ENCODE measurements at places on chromosomes 1 and 21. TPM values are rescaled to one million over a fixed set of nuclear protein-coding genes. Genes with fewer than 3 reads are reported as not detected.

DNA sequence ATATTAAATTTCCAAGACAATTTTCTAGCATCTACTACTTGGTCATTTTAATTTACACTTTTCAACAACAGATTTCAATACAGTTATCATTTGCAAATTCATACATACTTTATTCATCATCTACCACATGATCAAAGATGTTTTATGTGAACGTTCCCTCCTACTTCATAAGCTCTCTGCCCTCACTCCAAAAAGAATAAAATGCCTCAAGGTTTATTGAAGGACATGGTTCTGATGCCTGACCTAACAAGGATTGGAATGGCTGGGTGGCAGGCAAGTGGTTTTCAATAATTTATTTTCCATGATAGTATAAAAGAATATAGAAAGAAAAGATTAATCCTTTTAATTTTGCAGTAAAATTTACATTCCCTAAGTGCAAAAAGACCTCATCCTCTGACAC is 5.4 kb downstream of the CDKN2C start:
- no peak for DNase-seq

GRCh38 chr1:155882235-155882634 is 22.9 kb downstream of the SYT11 start:
- DNase-seq = no peak

DNA sequence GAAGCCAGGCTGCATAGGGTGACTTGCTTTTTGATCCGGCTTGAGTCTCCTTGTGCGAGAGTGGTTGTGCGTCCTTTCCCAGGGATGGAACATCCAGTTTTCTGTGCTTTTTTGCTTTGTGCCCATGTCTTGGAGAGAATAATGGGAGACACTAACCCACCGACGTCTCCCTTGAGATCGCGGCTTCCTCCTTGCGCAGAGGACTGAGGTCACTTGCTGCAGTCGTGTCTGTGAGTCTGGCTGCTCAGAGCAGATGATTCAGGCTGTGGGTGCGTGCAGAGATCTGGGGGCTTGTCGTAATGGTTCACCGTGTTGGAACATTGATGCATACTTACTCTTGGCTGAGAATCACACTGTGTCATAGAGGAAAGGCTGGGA is 164.5 kb upstream of the CACNA1E start:
- DNase-seq = no peak

AKR7A3 gene
- polyA plus RNA-seq = 3.2 TPM

PDXK gene
- polyA plus RNA-seq = 70.2 TPM

MSH4 gene
- polyA plus RNA-seq = 0.26 TPM

- DNase-seq = no peak
Measured at GRCh38 chr1:53406551-53407235, 52.5 kb upstream of the DMRTB1 start.

GRCh38 chr1:10626131-10626731 is 151.5 kb downstream of the PEX14 start:
- DNase-seq = no peak

DOCK7 gene
- polyA plus RNA-seq = 61.9 TPM

GRCh38 chr1:208034135-208034534 is 123.2 kb upstream of the CD34 start:
- DNase-seq = no peak

CDK11B gene
- polyA plus RNA-seq = 42.4 TPM

DNA sequence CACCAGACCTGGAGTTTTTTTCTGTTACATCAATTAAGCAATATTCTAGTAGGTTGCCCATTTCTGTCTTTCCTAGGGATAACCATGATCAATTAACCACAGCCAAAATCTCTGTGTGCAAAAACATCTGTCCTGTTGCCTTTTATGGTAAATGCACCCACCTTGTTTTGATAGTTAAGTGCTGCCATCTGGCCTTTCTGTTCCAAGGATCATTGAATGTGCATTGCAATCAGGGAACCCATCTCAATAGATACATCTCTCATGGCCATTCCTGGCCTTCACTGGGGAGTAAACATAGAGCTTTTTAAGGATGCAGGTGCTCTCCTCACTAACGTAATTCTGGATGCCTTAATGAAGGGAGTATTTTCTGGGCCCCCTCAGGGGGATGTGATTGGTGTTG is 111.8 kb upstream of the KIAA1614 start:
- DNase-seq = no peak

GRCh38 chr1:154557939-154558719 is at the start of gene UBE2Q1:
Gene UBE2Q1 (minus strand): TSS chr1:154558662. CDS start chr1:154558553, 109 bp downstream.
- DNase-seq = no peak

DCST1 gene
- polyA plus RNA-seq = 0.61 TPM
